Activated T-helper 1 cell treated with anti-CD3 and anti-CD28 coated beads, Interleukin-12 subunit alpha, Interleukin-12 subunit beta, Interleukin-2, Interleukin-4 antibody, amounts not matched to agents 30 ng/mL and 10 ng/mL and 1 ng/mL, durations not matched to agents 14 hours and 24 hours and 36 hours (primary cell): ENCODE measurements at places on chromosomes 6 and 20. TPM values are rescaled to one million over a fixed set of nuclear protein-coding genes. Genes with fewer than 3 reads are reported as not detected.

DNA sequence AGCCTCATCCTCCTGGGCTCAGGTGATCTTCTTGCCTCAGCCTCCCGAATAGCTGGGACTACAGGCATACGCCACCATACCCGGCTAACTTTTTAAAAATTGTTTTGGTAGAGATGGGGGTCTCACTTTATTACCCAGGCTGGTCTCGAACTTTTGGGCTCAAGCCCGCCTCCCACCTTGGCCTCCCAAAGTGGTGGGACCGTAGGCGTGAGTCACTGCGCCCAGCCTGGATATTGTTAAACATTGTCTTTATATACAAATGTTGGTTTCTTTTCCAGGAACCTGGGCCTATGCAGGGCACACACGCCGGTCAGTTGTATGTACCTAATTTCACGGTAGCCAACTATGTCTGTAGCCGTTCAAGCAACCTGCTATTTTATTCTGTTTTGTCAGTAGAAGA, 60.1 kb downstream of the SYNJ2 start:
- H3K4me1 ChIP-seq: peaks cover 52% of the 10 kb centered on the region
- H3K4me3 ChIP-seq: no peak overlapping the region
- no peak for DNase-seq
- H3K27ac ChIP-seq: no peak overlapping the region
- no peaks in the 10 kb centered on the region for H3K27me3 ChIP-seq

The TCEA2 gene
- total RNA-seq: 33.8 TPM in 2 replicates

DNA sequence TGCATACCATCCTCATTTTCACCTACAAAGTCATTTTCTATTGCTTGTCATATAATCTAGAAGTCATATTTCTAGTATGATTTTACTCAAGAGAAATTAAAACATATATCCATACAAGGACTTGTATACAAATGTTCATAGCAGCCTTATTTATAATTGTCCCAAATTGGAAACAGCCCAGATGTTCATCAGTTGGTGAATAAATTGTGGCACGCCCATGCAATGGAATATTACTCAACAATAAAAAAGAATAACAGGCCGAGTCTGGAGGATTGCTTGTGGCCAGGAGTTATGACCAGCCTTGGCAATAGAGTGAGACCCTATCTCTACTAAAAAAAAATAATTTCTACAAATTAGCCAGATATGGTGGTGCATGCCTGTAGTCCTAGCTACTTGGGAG, 28.8 kb downstream of the C6orf163 start:
- no peaks in the 10 kb centered on the region for H3K4me1 ChIP-seq
- H3K27me3 ChIP-seq: no peaks in the 10 kb centered on the region
- H3K27ac ChIP-seq: no peak overlapping the region
- peaks cover 3% of the 10 kb centered on the region for H3K36me3 ChIP-seq

The FOXQ1 gene
- not detected in 2 replicates for total RNA-seq

The SLC22A3 gene
- not detected in 2 replicates for total RNA-seq

- H3K4me1 ChIP-seq: no peaks in the 10 kb centered on the region
- H3K36me3 ChIP-seq: no peaks in the 10 kb centered on the region
- no peak overlapping the region for H3K27ac ChIP-seq
- H3K27me3 ChIP-seq: no peaks in the 10 kb centered on the region
Observed at GRCh38 chr6:63149730-63150129, 61.5 kb upstream of the FKBP1C start.

GRCh38 chr6:18489335-18489734, 102.2 kb downstream of the RNF144B start:
- peaks cover 12% of the 10 kb centered on the region for H3K4me1 ChIP-seq
- DNase-seq: no peak
- H3K36me3 ChIP-seq: no peaks in the 10 kb centered on the region

DNA sequence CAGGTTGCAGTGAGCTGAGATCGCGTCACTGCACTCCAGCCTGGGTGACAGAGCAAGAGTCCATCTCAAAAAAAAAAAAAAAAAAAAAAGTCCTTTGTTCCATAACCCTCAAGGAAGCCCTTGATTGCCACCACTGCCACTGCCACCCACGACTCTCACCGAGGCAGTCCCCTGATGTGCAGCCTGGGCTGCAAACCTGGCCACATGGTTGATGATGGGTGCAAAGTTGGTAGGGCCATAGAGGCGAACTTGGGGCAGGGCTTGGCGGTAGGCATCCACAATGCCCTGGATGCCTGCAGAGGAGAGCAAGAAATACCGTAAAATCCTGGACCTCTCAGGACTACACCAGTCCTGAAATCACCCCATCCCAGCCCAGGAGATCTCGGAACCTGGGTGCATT, 11.5 kb downstream of the SPAG4 start:
- H3K27me3 ChIP-seq: no peaks in the 10 kb centered on the region
- peaks cover 35% of the 10 kb centered on the region for H3K36me3 ChIP-seq
- no peaks in the 10 kb centered on the region for H3K4me1 ChIP-seq

DNA sequence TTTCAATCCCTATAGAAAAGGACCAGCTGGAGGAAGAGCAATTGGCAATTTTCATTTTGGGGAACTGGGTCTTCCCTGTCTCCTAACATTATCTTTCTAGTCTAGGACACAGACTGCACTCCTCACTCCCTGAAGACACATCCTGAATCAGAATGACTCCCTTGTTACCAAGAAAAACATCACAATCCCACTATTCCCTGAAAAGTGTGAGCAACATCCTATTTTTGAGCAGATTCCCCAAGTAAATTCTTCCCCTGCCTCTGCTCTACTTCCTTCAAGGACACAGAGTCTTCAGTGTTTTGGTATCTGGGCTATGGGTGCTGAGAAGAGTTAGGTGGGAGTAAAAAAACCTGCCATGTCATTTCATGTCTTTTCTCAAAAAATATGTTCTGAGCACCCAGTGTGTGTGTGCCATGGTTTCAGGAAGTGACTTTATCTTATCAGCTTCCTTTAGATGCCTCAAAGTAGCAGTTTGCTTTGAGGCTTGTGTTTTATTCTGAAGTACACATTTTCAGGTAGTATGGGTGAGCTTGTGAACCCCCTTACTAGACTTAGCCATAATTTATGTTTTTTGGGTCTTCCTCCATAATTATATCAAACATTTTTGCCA, 12.4 kb downstream of the LAMA4 start:
- H3K4me3 ChIP-seq: no peak overlapping the region
- H3K27ac ChIP-seq: no peak overlapping the region
- H3K27me3 ChIP-seq: peaks cover 16% of the 10 kb centered on the region
- no peak for DNase-seq
- H3K36me3 ChIP-seq: no peaks in the 10 kb centered on the region

The PTCHD4 gene
- total RNA-seq: not detected in 2 replicates

The GNAS-AS1 gene
- 1.4 and 1.7 TPM in 2 replicates for total RNA-seq

DNA sequence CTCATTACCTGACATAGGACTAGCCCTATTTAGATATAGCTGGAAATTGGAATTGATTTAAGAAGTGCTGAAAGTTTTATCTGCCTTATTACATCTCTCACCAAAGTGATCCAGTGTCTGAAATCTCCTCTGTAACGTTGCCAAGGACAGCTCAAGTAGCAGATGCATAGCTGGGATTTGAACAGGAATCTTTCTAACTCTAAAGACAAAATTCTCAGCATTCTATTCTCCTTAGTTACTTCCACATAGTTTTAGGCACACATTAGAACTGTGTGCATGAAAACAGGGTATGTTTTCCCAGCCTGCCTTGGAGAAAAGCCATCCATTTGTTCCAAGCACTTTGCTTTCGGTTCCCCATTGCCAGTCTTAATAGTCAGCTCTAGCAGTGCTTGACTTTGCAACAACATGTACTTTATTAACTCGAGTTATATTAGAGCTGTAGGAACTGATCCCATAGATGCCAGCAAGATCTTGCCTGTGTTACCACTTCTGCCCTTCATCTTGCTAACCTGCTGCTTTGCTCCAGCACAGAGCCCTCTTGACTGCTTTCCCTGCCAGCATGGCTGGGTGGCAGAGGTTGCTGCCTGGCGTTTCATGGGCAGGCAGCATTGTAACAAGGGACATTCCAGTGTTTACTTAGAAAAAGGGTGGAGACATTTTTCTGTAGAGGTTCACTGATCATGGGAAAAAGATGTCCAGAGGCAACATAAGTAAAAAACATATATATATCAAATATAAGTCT, 56.1 kb upstream of the STMND1 start:
- no peaks in the 10 kb centered on the region for H3K36me3 ChIP-seq
- H3K4me3 ChIP-seq: no peak overlapping the region
- peaks cover 10% of the 10 kb centered on the region for H3K27me3 ChIP-seq
- H3K27ac ChIP-seq: no peak overlapping the region
- H3K4me1 ChIP-seq: no peaks in the 10 kb centered on the region

The CST7 gene
- total RNA-seq: 127 and 133 TPM in 2 replicates

DNA sequence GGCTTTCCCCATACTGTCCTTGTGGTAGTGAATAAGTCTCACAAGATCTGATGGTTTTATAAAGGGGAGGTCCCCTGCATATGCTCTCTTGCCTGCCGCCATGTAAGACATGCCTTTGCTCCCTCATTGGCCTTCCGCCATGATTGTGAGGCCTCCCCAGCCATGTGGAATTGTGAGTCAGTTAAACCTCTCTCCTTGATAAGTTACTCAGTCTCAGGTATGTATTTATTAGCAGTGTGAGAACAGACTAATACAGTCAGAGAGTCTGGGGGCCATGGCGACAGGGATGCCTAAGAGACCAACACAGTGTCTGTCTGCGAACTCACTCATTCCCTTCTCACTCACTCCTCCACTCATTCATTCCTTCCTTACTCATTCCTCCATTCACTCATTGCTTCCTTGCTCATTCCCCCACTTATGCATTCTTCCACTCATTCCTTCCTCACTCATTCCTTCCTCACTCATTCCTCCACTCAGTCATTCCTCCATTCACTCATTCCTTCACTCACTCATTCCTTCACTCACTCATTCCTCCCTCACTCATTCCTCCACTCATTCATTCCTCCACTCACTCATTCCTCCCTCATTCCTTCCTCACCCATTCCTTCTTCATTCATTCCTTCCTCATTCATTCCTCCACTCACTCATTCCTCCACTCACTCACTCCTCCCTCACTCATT, 137.5 kb upstream of the AGPAT4 start:
- no peak overlapping the region for H3K27ac ChIP-seq
- DNase-seq: no peak
- peaks cover 3% of the 10 kb centered on the region for H3K27me3 ChIP-seq
- H3K4me3 ChIP-seq: no peak overlapping the region
- H3K36me3 ChIP-seq: no peaks in the 10 kb centered on the region

The MBOAT1 gene
- total RNA-seq: 12.2 and 13.5 TPM in 2 replicates

The MYLIP gene
- total RNA-seq: 20.7 and 21.9 TPM in 2 replicates

The UBD gene
- total RNA-seq: 0.59 and 0.93 TPM in 2 replicates

The OPRM1 gene
- not detected in 2 replicates for total RNA-seq

The DNAAF9 gene
- total RNA-seq: 0.78 and 0.98 TPM in 2 replicates

DNA sequence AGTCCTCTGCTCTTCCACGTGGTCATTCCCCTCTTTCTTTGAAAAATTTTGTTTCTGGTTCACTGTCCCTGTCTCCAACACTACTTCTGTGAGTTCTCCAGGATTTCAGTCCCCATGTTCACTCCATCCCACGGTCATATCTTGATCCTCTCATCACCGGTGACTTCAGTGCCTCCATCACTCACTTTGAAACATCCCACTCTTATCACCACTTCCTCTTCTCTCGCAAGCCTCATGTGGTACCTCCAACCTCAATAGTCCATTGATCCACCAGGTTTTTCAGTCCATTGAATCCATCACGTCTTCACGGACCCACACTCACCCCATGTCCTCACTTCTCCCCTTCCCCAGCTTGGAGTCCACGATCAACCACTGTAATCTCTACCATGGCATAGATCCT, 64.8 kb downstream of the CARMIL1 start:
- H3K4me1 ChIP-seq: no peaks in the 10 kb centered on the region
- no peak for DNase-seq
- no peak overlapping the region for H3K27ac ChIP-seq

- no peak overlapping the region for H3K27ac ChIP-seq
- no peak for DNase-seq
- H3K36me3 ChIP-seq: no peaks in the 10 kb centered on the region
Observed at GRCh38 chr20:10902576-10903282, 228.9 kb upstream of the JAG1 start.

GRCh38 chr6:158707120-158707820, 57.4 kb downstream of the SYTL3 start:
- no peak for DNase-seq
- H3K36me3 ChIP-seq: peaks cover 33% of the 10 kb centered on the region
- H3K4me3 ChIP-seq: no peak overlapping the region
- H3K27ac ChIP-seq: no peak overlapping the region
- H3K27me3 ChIP-seq: no peaks in the 10 kb centered on the region

- DNase-seq: no peak
- H3K4me1 ChIP-seq: peaks cover 5% of the 10 kb centered on the region
- H3K27me3 ChIP-seq: no peaks in the 10 kb centered on the region
- no peak overlapping the region for H3K4me3 ChIP-seq
- H3K27ac ChIP-seq: no peak overlapping the region
Observed at GRCh38 chr20:32159766-32160221, 47.7 kb downstream of the PLAGL2 start.

The CST4 gene
- not detected in 2 replicates for total RNA-seq

The PCK1 gene
- not detected in 2 replicates for total RNA-seq

The SPATA25 gene
- total RNA-seq: 0.59 and 1.1 TPM in 2 replicates

DNA sequence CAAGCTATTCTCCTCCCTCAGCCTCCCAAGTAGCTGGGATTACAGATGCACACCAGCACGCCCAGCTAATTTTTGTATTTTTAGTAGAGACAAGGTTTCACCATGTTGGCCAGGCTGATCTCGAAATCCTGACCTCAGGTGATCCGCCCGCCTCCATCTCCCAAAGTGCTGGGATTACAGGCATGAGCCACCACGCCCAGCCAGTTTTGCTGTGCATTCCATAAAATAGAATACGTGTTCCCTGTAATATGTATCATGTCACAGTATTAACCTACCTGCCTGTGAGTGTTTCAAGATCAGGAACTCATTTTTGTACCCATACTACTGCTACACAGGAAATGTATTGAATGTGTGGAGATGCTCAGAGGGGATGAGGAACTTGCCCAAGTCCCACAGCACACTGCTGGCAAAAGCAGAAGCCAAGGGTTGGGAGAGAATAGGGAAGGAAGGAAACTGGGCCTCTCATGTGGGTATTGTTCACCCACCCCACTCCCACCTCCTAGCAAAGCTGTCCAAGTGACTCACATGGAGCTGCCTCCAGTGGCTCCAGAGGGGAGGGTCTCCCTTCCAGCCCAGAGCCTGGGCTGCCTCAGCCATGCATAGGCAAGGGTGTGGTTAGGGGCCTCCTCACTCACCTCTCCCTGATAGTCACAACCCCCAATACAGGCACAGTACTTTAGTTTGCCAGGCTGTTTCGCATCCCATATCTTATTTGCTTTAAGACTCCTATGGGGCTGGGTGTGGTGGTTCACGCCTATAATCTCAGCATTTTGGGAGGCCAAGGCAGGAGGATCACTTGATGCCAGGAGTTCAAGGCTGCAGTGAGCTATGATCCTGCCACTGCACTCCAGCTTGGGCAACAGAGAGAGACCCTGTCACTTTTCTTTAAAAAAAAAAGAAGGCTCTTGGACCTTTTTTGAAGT, 9.4 kb downstream of the HM13 start:
- no peak overlapping the region for H3K27ac ChIP-seq
- H3K36me3 ChIP-seq: peaks cover 21% of the 10 kb centered on the region
- no peak for DNase-seq
- no peaks in the 10 kb centered on the region for H3K27me3 ChIP-seq
- no peak overlapping the region for H3K4me3 ChIP-seq

The HUS1B gene
- 2.7 and 2.8 TPM in 2 replicates for total RNA-seq

- no peaks in the 10 kb centered on the region for H3K4me1 ChIP-seq
- no peak for DNase-seq
- H3K27ac ChIP-seq: no peak overlapping the region
- H3K27me3 ChIP-seq: peaks cover 2% of the 10 kb centered on the region
- H3K36me3 ChIP-seq: no peaks in the 10 kb centered on the region
Observed at GRCh38 chr6:124054034-124054433, 250.4 kb downstream of the NKAIN2 start.
